ENCODE measurements at places on chromosomes 4 and X.

DNA sequence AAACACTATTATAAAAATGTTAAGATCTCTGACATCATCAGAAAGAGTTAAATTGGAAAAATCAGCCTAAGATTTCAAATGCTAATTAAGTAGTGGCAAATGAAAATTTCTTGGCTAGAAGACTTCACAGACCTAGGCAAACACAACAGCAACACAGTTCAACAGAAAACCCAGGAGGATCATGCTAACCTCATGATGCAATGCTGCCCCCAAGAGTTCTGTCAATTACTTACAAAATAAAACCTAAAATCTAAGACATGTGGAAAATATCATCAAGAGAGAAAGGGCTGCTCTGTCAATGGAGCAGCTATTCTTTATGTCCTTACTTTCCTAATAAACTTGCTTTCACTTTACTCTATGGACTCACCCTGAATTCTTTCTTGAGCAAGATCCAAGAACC lies 21.0 kb downstream of the S100G start:
- DNase-seq = peak; percentile 10

DNA sequence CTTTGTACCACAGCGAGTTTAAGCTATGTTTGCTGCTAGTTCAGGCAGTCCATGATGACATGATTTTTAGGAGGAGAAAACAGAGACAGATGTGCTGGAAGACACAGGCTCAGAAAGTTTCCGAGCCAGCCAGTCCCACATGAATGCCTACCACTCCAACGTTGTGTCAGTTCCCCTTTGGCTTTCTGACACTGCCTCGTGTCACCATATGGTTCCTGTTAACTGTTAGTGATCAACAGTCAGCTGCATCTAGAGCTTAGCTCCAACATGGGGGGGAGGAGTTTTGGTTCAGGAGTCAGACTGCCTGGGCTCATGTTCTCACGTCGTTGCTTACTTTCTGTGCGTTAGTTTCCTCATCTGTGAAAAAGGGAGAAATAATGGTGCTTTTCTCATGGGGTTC lies 343.7 kb downstream of the MID1IP1 start:
- DNase-seq = no peak

- no peak for DNase-seq
Observed at GRCh38 chr4:8159537-8160232, 1.1 kb upstream of the ABLIM2 start.

GRCh38 chrX:137574102-137574783 lies 8.3 kb downstream of the ZIC3 start:
- DNase-seq = no peak

- DNase-seq = no peak
Observed at GRCh38 chrX:29491659-29492058, 723.7 kb upstream of the MAGEB2 start.

GRCh38 chr4:152016303-152016620 lies 255.5 kb upstream of the GATB start:
- no peak for DNase-seq

DNA sequence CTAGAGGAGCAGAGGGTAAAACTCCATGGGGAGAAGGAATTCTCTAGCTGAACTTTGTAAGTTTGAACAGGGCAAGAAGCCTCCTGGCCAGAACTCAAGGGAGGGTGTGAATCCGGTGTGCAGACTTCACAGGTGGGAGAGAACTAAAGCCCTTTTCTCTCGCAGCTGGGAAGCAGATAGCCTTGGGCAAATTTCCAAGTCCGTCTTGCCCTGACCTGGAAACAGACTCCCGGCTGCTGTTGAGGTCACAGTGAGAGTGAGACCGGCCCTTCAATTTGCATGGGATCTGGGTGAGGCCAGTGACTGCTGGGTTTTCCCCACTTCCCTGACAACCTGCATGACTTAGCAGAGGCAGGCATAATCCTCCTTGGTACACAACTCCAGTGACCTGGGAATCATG lies 94.5 kb upstream of the ZNF827 start:
- DNase-seq = no peak

GRCh38 chr4:33340168-33340567 lies 2620.0 kb downstream of the PCDH7 start:
- no peak for DNase-seq

DNA sequence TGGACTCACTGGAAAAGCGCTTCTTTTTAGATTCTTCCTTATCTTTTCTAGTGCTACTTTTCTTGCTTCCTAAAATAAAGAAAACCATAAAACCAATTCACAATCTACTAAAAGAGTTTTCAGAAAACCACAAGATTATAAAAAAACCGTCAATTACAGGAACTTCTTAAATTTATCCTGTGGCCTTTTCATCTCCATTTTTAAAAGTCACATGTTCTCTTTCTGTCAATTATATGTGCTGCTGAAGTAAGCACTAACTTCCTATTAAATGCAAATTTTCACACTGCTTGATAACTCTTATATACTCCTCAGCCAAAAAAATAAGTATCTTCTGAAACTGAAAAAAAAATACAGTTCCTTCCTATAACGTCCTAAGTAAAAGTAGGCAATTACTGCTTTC lies 32.8 kb downstream of the CENPC start:
- DNase-seq = no peak

DNA sequence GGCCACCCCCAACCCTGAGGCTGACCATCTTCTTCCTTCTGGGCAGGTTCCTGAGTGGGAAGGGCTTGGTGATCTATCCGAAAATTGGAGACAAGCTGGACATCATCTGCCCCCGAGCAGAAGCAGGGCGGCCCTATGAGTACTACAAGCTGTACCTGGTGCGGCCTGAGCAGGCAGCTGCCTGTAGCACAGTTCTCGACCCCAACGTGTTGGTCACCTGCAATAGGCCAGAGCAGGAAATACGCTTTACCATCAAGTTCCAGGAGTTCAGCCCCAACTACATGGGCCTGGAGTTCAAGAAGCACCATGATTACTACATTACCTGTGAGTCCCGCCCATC lies 9.7 kb downstream of the EFNB1 start:
- no peak for DNase-seq
